ENCODE measurements at places on chromosomes 7 and 10.

- no peak for DNase-seq
Measured at GRCh38 chr7:14682910-14683465, 219.6 kb downstream of the DGKB start.

GRCh38 chr7:95927756-95928155 lies 155.4 kb downstream of the DYNC1I1 start:
- no peak for DNase-seq

DNA sequence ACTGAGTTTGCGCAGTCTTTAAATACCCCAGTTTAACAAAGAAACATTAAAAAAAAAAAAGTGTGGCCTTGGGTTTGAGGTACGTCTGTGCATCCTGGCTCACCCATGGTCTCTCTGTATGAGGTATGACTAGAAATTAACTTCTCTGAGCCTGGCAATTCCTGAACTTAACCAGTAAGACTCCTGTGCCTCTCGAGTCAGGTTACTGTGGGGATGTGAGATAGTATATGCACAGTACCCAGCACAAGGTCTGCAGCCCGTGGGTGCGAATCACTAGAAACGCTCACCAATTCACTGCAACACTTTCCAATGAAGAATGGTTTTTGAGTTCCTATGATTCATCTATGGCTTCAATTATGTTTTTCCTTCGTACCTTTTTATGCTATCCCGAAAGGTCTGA lies 149.9 kb downstream of the SFMBT2 start:
- DNase-seq: no peak

DNA sequence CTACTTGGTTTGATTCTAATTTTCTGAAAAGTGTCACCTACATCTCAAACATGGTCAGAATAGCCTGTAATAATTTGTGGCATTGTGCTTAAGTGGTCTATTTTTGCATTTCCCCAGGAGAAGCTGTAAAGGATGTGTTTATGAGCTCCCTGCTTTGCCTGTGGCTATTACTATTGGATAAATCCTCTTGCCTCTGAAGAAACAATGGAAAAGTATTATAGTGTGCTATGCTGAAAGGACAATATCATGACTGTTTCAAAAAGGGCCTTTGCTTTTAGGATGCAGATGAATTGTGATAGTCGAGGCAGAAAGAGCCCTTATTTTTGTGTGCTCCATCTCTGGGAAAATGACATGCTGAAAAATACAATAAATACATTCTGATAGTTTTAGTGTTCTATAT lies 94.1 kb upstream of the ARMC3 start:
- no peak for DNase-seq

- no peak for DNase-seq
Measured at GRCh38 chr7:138768241-138768640, 29.6 kb upstream of the TMEM213 start.

GRCh38 chr10:75772153-75772887 lies 340.9 kb downstream of the LRMDA start:
- no peak for DNase-seq

DNA sequence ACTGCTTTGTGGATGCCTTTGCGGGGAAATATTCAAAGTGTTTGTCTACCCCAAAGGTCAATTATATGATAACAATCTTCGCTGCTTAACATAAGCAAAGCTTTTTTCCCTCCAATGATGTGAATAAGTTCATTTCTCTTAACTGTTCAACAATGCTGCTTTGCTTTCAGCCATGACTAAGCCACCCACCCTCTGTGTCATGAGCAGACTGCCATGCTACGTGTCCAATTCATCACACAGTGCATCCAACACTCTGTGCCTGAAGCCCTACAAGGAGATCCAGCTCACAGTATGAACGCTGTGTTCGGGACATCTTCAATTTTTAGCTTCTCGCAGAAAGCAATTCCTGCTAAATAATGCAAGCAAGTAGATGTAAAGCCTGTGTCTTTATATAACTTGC lies 5.7 kb upstream of the TAS2R40 start:
- no peak for DNase-seq

GRCh38 chr10:103638948-103639347 lies 145.4 kb downstream of the NEURL1 start:
- DNase-seq: no peak

GRCh38 chr10:75565286-75566251 lies 134.1 kb downstream of the LRMDA start:
- DNase-seq: no peak

DNA sequence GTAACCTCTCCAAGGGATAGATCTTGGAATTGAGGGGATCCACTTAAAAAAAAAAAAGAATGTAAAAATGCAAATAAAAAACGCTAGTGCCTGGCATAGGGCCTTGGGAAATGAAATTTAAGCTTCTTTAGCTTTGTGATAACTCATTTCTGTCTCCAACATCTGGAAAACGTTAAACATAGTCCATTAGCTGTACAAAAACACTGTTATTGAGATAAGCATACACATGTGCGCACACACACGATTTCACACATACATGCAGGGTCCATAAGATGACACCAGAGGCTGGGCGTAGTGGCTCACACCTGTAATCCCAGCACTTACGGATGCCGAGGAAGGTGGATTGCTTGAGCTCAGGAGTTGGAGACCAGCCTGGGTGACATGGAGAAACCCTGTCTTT lies 13.7 kb upstream of the CUL2 start:
- no peak for DNase-seq

GRCh38 chr10:66719483-66719882 lies 206.4 kb upstream of the LRRTM3 start:
- DNase-seq: no peak

DNA sequence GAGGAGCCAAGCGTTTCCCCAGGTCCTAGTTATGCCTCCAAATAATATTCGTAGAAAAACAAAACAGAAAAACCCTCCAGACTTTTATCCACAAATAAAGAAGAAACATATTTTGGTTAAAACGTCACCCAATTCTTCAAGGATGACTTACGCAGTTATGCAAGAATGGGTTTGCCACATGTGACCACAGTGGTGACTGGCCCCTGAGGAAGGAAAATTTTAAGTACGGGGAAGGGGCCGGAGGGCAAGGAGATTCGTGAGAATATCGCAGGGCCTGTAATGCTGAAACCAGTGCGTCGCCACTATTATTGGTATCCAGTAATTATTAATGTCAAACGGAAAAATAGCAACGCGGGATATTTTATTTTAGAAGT lies 537 bp upstream of the MRPS24 start:
- DNase-seq: no peak

DNA sequence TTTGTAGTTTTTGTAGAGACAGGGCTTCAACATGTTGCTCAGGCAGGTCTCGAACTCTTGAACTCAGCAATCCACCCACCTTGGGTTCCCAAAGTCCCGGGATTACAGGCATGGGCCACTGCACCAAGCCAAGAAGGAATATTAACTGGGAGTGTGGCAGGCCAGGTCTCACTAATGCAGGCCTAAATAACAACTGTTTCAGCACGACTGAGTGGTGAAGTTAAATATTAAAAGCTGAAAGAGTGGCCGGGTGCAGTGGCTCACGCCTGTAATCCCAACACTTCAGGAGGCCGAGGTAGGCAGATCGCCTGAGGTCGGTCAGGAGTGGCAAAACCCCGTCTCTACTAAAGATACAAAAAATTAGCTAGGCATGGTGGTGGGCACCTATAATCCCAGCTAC lies 21.1 kb downstream of the CHUK start:
- DNase-seq: no peak

DNA sequence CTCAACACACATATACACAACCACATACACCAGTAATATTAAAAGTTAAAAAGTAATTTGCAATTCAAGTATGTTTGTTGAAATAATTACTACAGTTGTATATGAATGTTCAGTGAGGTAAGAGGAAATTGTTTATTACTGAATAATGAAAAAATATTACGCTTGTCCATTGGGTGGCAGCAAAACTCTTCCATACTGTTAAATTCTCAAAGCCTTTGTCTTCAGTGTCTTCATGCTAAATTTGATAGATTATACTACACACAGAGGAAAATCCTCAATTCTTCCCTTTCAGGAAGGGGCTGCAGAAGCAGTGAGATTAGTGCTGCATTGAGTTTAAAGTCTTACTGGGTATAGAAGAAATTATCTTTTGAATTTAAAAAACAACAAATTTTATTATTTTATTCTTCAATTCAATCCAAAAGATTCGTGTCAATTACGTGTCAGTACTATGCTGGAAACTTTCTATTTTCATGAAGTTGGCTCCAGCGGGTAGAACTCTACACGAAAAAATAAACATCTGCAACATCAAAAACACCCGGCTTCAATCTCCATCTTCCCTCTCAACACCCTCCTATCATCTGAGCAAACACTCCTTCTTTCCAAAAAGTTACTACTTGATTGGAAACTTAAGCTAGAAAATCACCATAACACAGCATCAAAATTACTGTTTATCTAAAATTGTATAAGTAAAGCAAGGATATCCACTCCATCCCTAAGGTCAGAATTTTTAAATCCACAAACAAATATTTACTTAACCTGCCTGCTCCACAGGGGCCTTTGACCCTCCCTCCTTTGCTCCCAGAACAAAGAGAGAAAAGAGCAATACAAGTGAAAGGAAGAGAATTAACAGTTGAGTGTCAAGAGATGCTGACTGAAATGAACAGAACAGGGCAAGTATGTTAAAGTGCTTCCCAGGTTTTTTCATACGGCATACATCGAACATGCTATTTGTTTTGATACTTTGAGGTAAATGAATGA lies 37.0 kb upstream of the TES start:
- DNase-seq: no peak

DNA sequence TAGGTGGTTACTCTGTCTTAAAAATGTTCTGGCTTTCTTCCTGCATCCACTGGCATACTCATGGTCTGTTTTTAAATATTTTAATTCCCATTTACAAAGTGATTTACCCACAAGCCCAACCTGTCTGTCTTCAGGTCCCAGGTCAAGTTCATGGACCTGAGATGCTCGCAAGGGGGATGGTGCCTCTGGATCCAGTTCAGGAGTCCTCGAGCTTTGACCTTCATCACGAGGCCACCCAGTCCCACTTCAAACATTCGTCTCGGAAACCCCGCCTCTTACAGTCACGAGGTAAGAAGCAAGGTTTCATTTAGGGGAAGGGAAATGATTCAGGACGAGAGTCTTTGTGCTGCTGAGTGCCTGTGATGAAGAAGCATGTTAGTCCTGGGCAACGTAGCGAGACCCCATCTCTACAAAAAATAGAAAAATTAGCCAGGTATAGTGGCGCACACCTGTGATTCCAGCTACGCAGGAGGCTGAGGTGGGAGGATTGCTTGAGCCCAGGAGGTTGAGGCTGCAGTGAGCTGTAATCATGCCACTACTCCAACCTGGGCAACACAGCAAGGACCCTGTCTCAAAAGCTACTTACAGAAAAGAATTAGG lies 8.7 kb downstream of the ZKSCAN1 start:
- DNase-seq: no peak

DNA sequence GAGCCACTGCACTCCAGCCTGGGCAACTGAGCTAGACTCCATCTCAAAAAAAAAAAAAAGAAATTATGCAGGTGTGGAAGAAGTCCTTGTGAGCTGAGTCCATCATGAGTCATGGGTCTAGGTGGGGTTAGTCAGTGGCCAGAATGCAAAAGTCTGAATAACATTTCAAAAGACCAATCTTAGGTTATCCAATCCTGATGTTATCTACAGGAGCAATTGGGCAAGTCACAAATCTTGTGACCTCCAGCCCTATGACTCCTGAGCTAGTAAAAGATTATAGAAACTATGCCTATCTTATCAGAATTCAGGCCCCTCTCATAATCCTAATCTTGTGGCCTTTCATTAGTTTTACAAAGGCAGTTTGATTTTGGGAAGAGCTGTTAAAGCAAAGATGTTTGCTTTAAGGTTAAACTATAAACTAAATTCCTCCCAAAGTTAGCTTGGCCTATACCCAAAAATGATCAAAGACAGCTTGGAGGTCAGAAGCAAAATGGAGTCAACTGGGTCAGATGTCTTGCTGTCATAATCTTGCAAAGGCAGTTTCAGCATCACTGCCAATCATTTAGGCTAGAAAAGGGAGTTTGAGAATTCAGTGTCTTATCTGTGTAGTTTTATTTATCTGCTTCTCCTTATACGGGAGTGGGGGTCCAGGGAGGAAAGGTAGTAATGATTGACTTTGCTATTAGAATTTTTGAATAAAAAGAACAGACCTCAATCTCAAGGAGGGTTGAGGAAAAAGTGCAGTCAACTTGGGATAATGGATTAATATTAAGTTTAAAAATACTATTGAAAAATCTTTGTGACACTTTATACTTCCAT lies 71.2 kb upstream of the TRIM24 start:
- no peak for DNase-seq

- no peak for DNase-seq
Measured at GRCh38 chr7:116630932-116631671, 40.9 kb upstream of the MET start.

DNA sequence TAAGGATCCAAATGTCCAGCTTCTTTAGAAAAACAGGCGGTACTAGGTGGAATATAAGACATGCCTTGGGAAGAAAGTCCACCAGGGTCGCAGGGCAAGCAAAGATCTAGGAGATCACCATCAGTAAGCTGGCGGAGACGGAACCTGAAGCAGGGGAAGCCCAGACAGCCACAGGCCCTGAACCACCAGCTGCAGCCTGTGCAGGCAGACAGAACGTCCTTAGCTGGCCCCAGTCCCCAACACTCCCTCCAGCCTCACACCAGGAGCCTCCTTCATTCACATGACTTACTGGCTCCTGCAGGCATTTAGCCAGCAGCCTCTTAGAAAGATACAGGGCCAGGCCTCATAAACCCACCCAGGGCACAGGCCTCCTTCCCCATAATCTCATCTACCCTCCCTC lies 17.4 kb downstream of the RGS10 start:
- no peak for DNase-seq

- DNase-seq: no peak
Measured at GRCh38 chr7:23369100-23369499, 70.0 kb downstream of the MALSU1 start.

DNA sequence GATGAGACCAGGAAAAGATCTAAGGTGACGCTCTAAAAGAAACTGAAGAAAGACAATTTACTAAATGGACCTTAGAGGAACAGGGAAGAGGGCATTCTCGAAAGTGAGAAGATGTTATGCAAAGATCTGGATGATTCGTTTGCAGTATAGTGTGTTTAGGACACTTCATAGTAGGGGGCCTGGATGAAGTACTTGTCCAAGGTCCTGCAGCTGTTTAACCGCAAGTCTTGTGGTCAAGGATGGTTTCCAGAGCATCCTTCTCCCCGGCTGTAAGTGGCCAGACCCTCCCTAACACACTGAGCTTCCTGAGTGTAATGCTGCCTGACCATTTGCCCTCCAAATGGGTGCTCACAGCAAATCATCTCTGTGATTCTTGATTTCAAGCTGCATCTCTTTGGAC lies 101.6 kb downstream of the XPNPEP1 start:
- no peak for DNase-seq
